ENCODE measurements at places on chromosomes 7 and 10. TPM values are rescaled to one million over a fixed set of nuclear protein-coding genes. Genes with fewer than 3 reads are reported as not detected.

Gene CTBP2
- 60.3 TPM for total RNA-seq

Gene DLX5
- total RNA-seq = 0.30 TPM

Gene TYW1
- 17.7 TPM for total RNA-seq

Gene CYP17A1
- not detected for total RNA-seq

Gene CYP2C9
- not detected for total RNA-seq

Gene CEP55
- 23.3 TPM for total RNA-seq

Gene AOAH
- total RNA-seq = not detected

Gene OPTN
- total RNA-seq = 75.7 TPM

Gene APBB1IP
- not detected for total RNA-seq

Gene TFR2
- 0.89 TPM for total RNA-seq

Gene SLC39A12
- total RNA-seq = not detected

Gene C10orf67
- total RNA-seq = not detected

Gene MNX1
- not detected for total RNA-seq

Gene NPSR1
- total RNA-seq = not detected

Gene METTL27
- total RNA-seq = 5.0 TPM

Gene PVRIG
- total RNA-seq = not detected

Gene ARID5B
- total RNA-seq = 25.2 TPM

Gene ITPRID1
- total RNA-seq = not detected

Gene OLAH
- total RNA-seq = 0.30 TPM

Gene TMEM209
- total RNA-seq = 9.2 TPM

Gene NPY
- total RNA-seq = not detected

Gene STEAP1B
- 1.5 TPM for total RNA-seq

Gene KEL
- total RNA-seq = not detected

Gene NFE2L3
- total RNA-seq = 72.5 TPM

Gene ZNF37A
- total RNA-seq = 12.8 TPM

Gene LEP
- total RNA-seq = not detected

Gene BTBD16
- total RNA-seq = not detected

Gene PNLIPRP2
- not detected for total RNA-seq

Gene EPDR1
- 32.8 TPM for total RNA-seq

Gene AGR2
- total RNA-seq = not detected

Gene COL26A1
- not detected for total RNA-seq

Gene WIPF3
- not detected for total RNA-seq

Gene ZNF425
- total RNA-seq = 4.5 TPM

Gene PDGFA
- 71.9 TPM for total RNA-seq

Gene NMT2
- total RNA-seq = 30.3 TPM

Gene ADIRF
- total RNA-seq = 1.5 TPM
